ENCODE measurements at places on chromosomes 7 and 10. TPM values are rescaled to one million over a fixed set of nuclear protein-coding genes. Genes with fewer than 3 reads are reported as not detected.

SPDYE8 gene
- not detected for total RNA-seq

PIK3CG gene
- total RNA-seq = 35.5 TPM

INMT gene
- 0.89 TPM for total RNA-seq

DNAJB12 gene
- total RNA-seq = 37.0 TPM

MKX gene
- total RNA-seq = 0.68 TPM

FAM180A gene
- total RNA-seq = not detected
